A673 (cell line): ENCODE measurements at places on chromosomes 5 and 9. TPM values are rescaled to one million over a fixed set of nuclear protein-coding genes. Genes with fewer than 3 reads are reported as not detected.

GRCh38 chr9:97831843-97832636, 21.0 kb upstream of the FOXE1 start:
- no peaks in the 10 kb centered on the region for H3K4me1 ChIP-seq
- DNase-seq, result no peak
- peaks cover 50% of the 10 kb centered on the region for H3K27me3 ChIP-seq

DNA sequence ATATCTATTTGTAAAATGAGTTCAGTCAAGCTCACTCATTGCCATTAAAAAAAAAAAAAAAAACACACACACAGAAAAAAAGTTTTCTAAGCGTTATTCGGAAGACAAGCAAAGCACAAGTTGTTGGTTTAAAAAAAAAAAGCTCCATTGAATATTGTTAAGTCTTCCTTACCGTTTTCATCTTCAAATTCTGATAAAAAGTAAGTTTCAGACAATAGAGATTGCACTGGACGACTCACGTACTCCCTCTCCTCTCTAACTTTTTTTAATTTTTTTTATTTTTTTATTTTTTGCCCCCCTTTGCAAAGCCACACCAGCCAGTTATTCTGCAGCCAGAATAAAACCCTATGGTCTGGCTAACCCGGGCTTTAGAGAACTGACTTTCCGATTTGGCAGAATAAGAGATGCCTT, 544 bp downstream of the ADAMTS6 start:
- no peak overlapping the region for H3K27ac ChIP-seq
- H3K4me1 ChIP-seq, result peaks cover 9% of the 10 kb centered on the region
- peak overlapping the region; percentile 57 for H3K4me3 ChIP-seq
- H3K27me3 ChIP-seq, result no peaks in the 10 kb centered on the region
- no peak for DNase-seq
- H3K36me3 ChIP-seq, result no peaks in the 10 kb centered on the region

DNA sequence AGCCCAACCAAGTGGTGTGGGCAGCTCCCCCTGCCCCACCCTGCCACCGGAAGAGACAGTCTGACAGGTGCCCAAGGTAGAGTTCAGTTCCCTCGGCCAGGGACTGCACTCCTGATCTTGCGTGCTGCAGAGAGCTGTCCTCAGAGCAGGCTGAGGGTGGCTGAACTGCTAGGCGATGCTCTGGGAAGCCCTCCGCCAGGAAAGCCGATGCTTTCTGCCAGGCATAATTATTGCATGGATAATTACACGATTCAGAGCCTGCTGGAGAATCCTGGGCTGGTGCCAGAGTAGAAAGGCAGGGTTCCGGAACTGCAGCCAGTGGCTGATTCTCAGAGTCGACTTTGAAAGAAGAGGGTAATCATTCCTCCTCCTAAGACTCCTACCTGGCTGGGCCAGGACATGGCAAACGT, 19.3 kb downstream of the KCNIP1 start:
- DNase-seq, result peak; percentile 70
- H3K27me3 ChIP-seq, result no peaks in the 10 kb centered on the region
- H3K27ac ChIP-seq, result no peak overlapping the region
- peaks cover 25% of the 10 kb centered on the region for H3K4me1 ChIP-seq
- no peak overlapping the region for H3K4me3 ChIP-seq

DNA sequence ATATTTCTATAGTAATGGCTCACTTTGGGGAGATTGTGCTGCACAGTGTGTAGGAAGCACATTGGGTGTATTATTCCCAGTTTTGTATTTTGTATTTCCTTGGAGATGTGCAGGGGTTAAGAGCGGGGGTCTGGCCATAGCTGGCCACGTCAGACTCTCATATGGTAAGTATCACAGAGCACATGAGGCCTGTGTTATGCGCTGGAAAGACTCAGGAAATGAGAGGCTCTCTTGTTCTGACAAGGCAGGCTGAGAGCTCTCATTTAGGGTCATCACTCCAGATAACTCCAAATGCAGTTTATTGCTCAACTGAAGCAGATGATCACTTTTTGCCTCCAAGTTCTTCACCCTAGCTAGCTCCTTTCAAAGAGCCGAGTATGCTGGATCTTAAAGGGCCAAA, 205.7 kb downstream of the NTRK2 start:
- no peaks in the 10 kb centered on the region for H3K36me3 ChIP-seq
- no peak overlapping the region for H3K4me3 ChIP-seq
- no peak for DNase-seq

DNA sequence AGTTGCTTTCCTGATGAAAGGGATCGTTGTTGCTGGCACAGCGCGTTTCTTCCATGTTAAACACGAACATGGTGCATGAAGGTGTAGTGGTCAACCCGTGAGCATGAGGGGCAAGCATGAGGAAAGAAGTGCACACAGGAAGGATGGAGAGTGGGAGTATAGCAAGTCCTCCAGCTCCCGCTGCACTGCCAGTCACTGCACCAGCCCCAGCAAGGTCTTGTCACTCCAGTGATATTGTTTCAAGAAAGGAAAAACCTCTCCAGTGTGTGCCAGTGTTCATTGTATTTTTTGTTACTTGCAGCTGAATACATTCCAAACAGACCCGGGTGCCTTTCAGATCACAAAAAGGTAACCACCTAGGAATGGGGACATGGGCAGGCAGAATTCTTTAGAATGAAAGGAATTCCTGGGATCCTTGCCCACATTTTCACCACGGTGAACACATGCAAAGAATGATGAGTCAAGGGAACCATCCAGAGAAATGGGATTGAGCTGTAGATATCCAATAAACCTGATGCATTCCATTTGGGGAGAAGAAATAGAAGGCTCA, 186.3 kb downstream of the AOPEP start:
- no peak overlapping the region for H3K4me3 ChIP-seq
- DNase-seq, result no peak
- H3K27ac ChIP-seq, result no peak overlapping the region
- no peaks in the 10 kb centered on the region for H3K27me3 ChIP-seq

The CCDC192 gene
- total RNA-seq, result not detected in 2 replicates

DNA sequence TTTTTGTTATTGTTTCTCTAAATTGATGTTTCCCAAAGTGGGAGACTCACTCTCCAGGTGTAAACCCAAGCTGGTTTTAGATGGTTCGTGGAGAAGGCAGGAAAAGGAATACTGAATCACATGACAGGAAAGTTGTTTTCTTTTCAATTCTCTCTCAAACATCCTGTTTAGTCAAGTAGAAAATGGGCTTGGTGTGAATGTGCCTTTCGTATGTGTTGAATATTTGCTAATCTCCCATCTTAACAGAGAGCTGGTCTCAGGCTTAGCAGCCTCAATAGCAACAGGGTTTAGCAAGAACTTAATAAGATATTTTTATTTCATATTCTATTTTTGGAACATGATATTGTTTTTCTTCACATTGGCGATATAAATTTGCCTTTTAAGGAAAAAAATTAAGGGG, 119.7 kb downstream of the INSYN2B start:
- no peak overlapping the region for H3K4me3 ChIP-seq
- H3K4me1 ChIP-seq, result peaks cover 4% of the 10 kb centered on the region
- H3K36me3 ChIP-seq, result no peaks in the 10 kb centered on the region
- no peak overlapping the region for H3K27ac ChIP-seq
- DNase-seq, result no peak
